ENCODE measurements at places on chromosomes 2 and 18.

DNA sequence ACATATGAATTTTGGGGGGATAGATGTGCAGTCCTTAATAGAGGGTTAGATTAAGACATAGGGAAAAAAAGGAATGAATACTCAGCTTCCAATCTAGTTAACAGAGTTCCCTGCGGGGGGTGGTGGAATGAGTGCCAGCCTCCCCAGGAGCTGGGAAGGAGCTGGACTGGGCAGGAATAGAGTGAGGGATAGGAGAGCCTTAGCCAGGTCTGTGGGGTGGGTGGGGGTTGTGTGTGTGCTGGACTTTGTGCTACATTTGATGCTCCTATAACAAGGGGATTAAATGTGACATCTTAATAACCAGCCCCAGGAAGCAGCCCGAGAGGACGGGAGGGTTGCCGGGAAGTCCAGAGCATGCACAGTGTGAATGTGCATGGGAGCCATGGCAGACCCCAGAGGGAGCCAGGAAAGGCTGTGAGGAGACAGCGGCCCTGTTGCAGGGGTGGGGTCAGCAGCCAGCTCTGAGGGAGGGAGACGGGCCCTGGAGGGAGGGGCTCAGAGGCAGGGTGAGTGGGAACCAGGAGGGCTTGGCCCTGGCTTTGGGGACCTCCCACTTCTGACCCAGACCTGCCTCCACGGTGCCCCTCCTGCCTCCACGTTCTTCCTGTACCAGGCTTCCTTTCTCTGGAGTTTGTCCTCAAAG lies 3.6 kb upstream of the MBP start:
- DNase-seq, result no peak

DNA sequence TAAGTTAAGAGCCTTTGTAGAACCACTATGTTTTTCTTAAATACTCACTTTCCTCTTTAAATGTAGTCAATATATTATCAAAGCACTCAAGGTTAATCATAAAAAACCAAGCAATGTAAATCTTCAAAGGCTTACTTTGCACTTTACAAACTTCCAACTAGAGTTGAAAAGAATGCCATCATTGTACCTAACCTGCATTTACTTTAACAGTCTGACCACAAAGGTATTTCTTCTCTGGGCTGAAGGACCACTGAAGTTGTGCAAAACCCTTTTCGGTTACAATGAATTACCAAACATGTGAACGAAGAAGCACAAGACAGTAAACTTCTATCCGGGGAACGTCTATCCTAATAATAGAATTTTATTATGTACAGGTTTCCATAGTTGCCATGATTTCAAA lies 3.0 kb downstream of the HNRNPLL start:
- DNase-seq, result no peak

DNA sequence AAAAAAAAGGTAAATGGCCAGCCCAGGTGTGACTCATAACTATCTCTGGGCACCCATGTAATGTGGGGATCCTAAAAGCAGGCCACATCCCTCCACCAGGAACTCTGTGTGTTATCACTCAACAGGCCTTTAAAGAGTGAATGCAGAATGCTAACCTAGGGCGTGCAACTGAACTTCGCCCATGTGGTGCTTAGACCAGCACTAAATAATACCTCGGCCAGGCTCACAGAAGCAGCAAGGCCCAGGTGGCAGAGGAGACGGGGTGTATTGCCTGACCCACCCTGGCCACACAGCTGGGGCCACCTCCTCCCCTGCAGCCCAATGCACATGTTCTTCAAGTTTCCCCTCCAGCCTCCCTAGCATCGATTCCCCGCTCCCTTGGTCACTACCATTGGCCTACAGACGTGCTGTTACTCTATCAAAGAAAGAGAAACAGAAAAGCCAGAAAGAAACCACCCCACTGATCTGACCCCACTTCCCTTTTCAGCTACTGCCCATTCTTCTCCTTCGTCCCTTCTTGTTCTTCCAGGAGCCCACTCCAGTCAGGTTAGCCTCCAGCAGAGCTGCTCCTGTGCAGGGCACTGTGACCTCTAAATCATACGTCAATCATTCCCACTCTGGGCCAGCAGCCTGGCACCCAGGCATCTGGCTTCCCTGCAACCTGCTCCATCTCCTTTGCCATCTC lies 22.0 kb downstream of the FAM178B start:
- DNase-seq, result no peak

DNA sequence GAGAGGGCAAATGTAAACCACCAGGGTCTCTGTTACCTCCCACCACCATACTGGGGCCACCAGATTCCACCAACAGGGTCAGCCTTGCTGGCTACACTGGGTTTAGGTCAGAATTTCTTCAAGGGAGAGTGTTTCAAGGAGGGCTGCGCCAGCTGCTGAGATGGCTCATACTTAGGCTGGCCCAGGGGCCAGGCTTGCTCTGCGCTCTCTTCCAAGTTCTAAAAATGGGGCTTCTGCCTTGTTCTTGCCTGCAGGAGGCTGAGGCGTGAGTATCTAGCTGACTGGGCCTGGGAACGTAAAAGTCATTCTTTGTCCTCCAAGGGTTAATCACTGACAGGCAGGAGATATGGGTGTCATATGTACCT lies 28.1 kb downstream of the MRPL33 start:
- no peak for DNase-seq

- DNase-seq, result no peak
Measured at GRCh38 chr2:160646684-160647444, 153.3 kb upstream of the RBMS1 start.

DNA sequence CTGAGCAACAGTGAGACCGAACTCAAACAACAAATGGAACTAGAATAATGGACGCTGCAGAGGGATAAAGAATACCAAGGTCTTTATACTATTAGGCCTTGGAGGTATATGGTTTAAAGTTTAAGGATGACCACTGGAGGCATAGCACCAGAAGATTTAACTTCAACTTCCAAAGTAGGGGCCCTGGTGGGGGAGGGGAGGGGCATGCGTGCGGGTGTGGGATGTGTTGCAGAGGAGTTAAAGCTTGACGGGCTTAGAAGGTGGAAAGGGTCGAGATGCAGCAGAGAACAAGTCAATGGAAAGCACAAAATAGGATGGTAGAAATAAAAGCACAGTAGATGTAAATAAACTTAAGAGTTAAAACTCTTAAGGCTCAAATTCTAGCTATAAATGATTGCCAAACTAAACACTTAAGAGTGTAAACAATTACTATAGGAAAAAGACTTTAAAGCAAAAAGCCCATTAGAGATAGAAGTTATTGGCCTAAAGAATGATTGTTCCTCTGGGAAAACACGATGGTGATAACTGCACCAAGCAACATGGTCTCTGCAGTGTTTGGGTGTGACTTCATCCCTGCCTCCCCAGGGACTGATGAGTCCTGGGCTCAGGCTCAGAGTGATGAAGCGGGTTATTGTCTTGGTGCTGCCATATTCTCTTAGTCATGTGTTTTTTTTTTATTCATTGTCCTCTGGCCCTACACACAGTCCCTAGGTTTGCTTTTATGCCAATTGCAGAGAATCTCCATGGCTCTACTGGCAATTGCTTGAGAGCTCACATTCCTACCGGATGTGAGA lies 13.0 kb downstream of the RRM2 start:
- no peak for DNase-seq

DNA sequence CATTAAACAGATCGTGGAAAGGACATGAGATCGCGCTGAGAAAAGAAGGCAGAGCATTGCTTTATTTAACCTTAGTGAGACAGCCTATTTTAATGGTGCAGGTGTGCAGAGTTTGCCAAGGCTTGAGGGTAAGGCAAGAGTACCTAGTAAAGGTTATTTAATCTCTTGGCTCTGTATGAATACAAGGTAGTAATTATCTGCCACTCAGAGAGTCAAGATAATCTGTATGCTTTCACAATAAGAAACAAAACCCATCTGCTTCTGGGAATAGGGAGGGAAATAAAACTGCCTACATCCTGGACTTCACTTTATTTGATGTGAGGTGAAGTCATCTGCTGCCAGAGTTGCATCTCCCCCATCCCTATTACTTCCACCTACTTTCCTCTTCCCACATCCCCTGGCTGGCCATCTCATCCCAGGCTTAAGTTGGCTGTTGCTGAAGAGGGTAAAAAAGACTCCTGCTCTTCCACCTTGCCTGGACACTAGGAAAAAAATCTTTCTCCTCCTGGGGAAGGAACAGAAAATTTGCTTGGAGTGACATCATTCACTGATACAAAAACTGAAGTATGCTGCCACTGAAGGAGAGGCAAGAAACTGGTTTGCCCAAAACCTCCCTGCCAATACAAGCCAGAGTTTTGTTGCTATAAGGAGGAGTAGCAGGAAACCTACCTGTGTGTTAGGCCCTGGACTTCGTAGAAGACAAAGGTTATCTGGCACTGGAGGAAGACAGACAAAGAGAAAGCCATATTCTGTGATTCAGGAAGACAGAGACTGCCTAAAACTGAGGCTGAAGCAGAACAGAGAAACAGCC lies 35.8 kb upstream of the ARHGAP25 start:
- DNase-seq, result peak; percentile 44

DNA sequence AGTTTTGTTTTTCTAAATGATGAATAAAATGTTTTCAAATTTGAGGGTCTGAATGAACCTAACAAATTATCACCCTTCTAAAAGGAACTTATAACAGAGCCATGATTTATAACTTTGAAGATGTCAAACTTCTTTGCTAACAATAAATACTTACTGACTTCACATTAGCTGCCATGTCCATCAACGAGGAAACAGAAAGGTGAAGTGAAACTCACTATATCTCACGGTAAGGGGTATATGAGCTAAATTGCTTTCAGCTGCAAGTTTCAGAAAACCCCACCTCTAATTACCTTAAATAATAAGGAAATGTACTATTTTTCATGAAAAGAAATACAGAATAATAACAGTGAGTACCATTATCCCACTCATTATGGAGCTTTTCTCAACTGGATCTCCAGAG lies 350.8 kb upstream of the NT5C1B start:
- DNase-seq, result no peak

- DNase-seq, result peak; percentile 95
Measured at GRCh38 chr2:234521536-234521935, 24.7 kb upstream of the ARL4C start.

- DNase-seq, result no peak
Measured at GRCh38 chr2:141957827-141958450, 172.9 kb downstream of the LRP1B start.

- no peak for DNase-seq
Measured at GRCh38 chr18:435940-436339, 64.6 kb downstream of the COLEC12 start.

DNA sequence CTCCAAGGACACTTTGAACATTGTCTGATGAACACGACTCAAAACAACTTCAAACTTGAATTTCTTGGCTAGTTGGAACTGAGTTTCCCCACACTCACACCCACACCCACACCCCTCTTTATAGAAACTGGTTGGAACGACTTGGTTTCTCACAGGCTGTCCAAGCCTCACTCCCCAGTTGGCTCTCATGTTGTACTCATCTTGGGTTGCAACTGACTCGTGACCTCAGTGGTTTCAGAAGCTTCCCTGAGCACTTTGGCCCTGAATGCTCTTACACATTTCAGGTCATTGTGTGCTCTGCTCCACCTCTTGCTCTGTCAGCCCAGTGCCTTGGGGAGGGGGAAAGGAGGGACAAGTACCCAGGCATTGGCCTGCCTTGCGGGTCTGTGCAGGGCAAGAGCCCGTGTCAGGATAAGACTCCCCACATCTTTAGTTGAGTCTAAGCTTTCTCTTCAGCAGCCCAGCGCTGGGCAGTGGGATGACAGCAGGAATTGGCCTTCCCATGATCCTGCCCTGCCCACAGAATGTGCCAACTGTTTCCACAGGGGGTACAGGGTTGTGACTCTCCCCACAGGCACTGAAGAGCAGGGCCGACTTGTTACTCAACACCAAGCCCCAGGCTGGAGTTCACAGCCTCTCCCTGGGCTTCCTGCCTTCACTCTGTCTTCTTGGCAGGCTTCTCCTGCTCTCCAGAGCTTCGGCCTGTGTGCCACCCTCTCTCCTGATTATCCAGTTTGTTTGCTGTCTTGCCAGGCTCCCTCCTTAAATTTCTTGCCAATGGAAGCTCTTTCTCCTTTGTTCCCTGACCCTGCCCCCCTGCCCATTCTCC lies 104.6 kb downstream of the RTN4 start:
- DNase-seq, result no peak

- no peak for DNase-seq
Measured at GRCh38 chr18:78579854-78580577, 399.6 kb upstream of the SALL3 start.

GRCh38 chr2:211503856-211504255 lies 947.5 kb downstream of the CPS1 start:
- no peak for DNase-seq

GRCh38 chr2:66897691-66898150 lies 462.8 kb downstream of the MEIS1 start:
- no peak for DNase-seq

Data from NCI-H524 (cell line).